ENCODE measurements at places on chromosomes 5 and 9. TPM values are rescaled to one million over a fixed set of nuclear protein-coding genes. Genes with fewer than 3 reads are reported as not detected.
A peak's percentile ranks its signal among the peaks of the same experiment; 100 is the strongest.

MCTP1 gene
- 0.92 TPM for polyA plus RNA-seq

- no peak for DNase-seq
- no peaks in the 10 kb centered on the region for H3K36me3 ChIP-seq
- no peaks in the 10 kb centered on the region for H3K27me3 ChIP-seq
- H3K4me1 ChIP-seq, result no peaks in the 10 kb centered on the region
These were observed 56.7 kb upstream of the TAF11L2 start for GRCh38 chr5:17441351-17441750.

GRCh38 chr5:165405340-165405739 is 1899.9 kb downstream of the MAT2B start:
- H3K4me1 ChIP-seq, result no peaks in the 10 kb centered on the region
- H3K27ac ChIP-seq, result no peak overlapping the region
- no peak for DNase-seq
- H3K27me3 ChIP-seq, result no peaks in the 10 kb centered on the region
- no peak overlapping the region for H3K4me3 ChIP-seq

- H3K27ac ChIP-seq, result no peak overlapping the region
- H3K36me3 ChIP-seq, result no peaks in the 10 kb centered on the region
- H3K27me3 ChIP-seq, result no peaks in the 10 kb centered on the region
- peak; percentile 1 for DNase-seq
- H3K4me1 ChIP-seq, result no peaks in the 10 kb centered on the region
These were observed 143.0 kb upstream of the ADRA1B start for GRCh38 chr5:159773062-159773924.

DNA sequence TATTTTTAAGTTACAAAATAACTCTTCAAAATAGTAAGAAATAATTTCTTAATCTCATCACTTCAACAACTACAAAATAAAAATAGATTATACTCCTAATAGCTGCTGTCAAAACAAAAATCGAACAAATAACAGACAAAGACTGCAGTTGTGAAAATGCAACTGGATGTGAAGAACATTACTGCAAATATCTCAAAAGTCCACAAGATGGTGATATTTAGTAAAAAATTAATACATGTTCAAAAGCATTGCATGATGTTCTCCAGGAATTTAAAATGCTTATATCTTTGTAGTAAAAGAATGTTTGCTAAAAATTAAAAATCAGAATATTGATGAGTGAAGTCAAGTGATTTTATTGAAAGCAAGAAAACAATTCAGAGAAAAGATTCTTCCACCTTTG is 66.2 kb downstream of the MPDZ start:
- H3K4me1 ChIP-seq, result no peaks in the 10 kb centered on the region
- no peaks in the 10 kb centered on the region for H3K36me3 ChIP-seq
- H3K27me3 ChIP-seq, result no peaks in the 10 kb centered on the region
- no peak for DNase-seq

DNA sequence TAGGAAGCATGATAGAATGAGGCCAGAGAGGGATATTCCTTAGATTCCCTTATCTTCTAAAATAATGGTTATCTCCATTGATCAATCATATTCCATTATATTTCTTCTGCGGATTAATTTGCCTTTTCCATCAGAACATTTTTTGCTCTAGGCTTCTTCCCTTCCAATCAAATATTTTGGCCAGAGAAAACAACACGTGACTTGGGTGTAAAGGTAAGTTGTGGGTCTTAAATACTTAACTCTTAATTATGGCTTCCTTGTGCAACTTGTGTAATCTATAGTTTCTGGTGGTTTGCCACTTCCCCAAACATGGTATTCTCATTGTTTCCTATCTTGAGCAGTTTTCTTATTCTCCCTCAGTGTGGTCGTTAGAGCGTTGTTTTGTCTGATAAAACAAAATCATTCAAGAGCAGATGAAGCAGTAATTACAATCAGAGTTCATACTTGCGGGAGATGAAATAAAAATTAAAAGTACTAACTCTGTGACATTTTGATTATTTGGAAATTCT is 889.3 kb downstream of the MAT2B start:
- DNase-seq, result no peak
- H3K27ac ChIP-seq, result no peak overlapping the region

SPOCK1 gene
- not detected for polyA plus RNA-seq

DNA sequence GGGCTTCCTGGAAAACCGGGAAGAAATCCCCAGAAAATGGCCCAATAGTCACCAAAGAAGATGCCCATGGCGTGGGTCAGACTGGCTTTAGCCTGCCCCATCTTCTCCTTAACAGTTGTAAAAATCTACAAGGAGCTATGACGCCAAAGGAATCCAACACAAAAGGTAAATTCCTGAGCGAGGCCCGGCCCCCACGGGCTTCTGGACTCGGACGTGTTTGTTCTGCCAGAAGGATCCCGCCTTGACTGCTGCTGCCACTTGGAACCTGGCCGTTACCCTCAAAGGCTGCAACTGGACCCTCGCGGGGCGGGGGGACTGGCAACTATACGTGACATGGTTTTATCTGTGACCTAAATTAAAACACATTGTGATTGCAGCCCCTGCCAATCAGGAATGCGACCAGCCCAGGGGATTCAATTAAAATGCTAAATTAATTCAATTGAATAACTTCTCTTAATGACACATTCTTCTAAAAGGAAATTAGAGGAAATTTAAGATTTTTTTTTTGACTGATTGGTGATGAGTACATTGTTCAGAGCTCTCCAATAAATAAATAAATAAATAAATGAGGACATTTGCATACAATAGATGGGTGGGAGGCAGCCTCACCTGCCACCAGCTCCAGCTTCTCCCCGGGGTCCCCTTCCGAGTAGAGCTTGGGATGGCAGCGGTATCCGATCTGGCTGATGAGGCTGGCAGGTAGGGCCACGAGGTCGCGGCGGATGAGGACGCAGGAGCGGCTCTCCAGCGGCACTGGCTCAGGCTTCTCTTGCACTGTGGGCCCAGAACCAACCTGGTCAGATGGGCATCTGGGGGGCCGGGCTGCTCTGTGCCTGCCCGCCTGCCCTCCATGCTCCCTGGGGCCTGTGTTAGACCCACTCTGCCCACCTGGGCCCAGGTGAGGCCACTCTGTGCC is 54.7 kb upstream of the UBAC1 start:
- H3K36me3 ChIP-seq, result no peaks in the 10 kb centered on the region
- H3K27me3 ChIP-seq, result no peaks in the 10 kb centered on the region
- DNase-seq, result no peak
- no peak overlapping the region for H3K4me3 ChIP-seq

DNA sequence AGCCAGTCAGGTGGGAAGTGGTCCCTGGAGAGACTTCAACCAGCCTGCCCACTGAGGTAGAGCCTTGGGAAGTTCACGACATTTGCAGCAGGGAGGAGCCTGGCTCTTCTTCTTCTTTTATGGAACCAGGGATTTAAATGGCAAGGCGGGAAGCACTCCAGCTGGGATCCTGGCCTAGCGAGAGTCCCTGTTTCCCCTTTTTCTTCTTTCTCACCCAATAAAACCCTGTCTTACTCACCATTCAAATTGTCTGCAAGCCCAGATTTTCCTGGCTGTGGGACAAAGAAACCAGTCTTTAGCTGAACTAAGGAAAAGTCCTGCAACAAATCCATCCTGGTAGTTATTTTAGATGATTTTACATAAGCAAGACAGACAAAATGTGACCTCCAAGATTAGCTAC is 503.7 kb downstream of the CDH10 start:
- no peaks in the 10 kb centered on the region for H3K36me3 ChIP-seq
- H3K27me3 ChIP-seq, result no peaks in the 10 kb centered on the region
- no peaks in the 10 kb centered on the region for H3K4me1 ChIP-seq
- no peak overlapping the region for H3K27ac ChIP-seq

DNA sequence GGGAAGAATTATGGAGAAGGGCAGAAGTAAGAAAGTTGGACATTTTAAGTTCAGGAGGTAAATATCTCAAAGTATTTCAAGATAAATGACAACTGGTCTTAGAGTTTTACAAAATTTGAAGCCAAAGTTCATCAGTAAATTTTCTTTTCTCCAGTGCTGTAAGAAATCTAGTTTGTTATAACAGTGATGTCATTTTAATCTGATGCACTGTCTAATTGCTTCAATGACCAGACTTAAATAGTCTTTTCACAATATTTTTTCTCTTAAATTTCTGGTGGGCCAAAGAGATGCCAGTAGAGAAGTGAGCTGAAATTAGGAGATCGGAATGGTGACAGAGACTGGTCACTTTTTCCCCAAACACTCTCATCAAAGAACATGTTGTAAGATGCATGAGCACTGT is 156.5 kb upstream of the TMEM161B start:
- no peak for DNase-seq
- no peaks in the 10 kb centered on the region for H3K27me3 ChIP-seq
- H3K4me1 ChIP-seq, result no peaks in the 10 kb centered on the region

- H3K36me3 ChIP-seq, result no peaks in the 10 kb centered on the region
- no peaks in the 10 kb centered on the region for H3K4me1 ChIP-seq
- no peak for DNase-seq
These were observed 162.2 kb upstream of the TRIM32 start for GRCh38 chr9:116524778-116525470.

CDC20B gene
- polyA plus RNA-seq, result not detected

RNF183 gene
- not detected for polyA plus RNA-seq

TAF11L6 gene
- not detected for polyA plus RNA-seq

OR13J1 gene
- polyA plus RNA-seq, result not detected

DNA sequence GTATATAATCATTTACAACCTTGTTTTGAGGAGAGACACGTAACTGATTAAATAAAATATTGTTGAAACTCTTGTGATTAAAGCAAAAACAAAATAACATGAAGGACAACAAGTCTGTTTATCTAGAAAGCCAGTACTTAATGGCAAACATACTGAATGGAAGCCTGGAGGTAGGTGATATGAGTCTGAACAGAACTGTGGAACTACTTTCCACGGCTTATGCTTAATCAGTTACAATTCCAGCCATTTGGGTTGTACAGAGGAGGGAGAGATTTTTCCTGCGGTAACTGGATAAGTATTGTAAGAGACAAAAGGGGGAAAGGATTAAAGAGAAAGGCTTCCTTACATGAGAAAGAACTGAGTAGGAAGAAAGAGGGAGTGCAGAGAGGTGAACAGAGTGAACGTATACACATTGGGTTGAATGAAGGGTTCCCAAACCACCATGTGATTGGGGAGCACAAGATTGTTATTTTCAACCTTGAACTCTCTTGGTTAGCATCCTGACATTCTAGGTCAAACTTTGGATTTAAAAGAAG is 4.4 kb downstream of the TMED7 start:
- H3K27me3 ChIP-seq, result no peaks in the 10 kb centered on the region
- H3K4me3 ChIP-seq, result no peak overlapping the region
- H3K4me1 ChIP-seq, result peaks cover 25% of the 10 kb centered on the region
- H3K36me3 ChIP-seq, result peaks cover 3% of the 10 kb centered on the region
- no peak for DNase-seq

PRUNE2 gene
- 0.21 TPM for polyA plus RNA-seq

GRCh38 chr5:136000147-136000546 is 28.6 kb upstream of the TGFBI start:
- H3K27me3 ChIP-seq, result no peaks in the 10 kb centered on the region
- H3K4me1 ChIP-seq, result no peaks in the 10 kb centered on the region
- no peak overlapping the region for H3K27ac ChIP-seq
- no peak for DNase-seq
- no peaks in the 10 kb centered on the region for H3K36me3 ChIP-seq

GRCh38 chr5:10527281-10527950 is 36.5 kb upstream of the ANKRD33B start:
- no peaks in the 10 kb centered on the region for H3K36me3 ChIP-seq
- H3K4me3 ChIP-seq, result no peak overlapping the region
- no peaks in the 10 kb centered on the region for H3K4me1 ChIP-seq

FOXD1 gene
- not detected for polyA plus RNA-seq

DNA sequence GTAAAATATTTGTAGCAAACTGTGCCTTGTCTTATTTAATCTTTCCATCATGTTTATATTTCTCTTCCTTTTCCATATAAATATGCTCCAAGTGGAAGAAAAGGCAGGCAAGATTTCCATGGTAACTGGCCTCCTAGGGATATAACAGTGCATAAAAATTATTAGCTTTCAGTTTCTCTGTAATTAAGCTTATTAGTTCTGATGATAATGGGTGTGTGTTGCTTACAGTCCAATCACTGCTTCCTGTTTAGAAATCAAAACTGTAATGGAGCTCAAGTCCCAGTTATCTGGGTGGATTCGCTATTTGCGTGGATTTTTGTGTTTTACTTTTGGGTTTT is 213.0 kb downstream of the PJA2 start:
- H3K4me1 ChIP-seq, result no peaks in the 10 kb centered on the region
- H3K4me3 ChIP-seq, result no peak overlapping the region
- no peak overlapping the region for H3K27ac ChIP-seq

TAF11L14 gene
- not detected for polyA plus RNA-seq

- H3K36me3 ChIP-seq, result no peaks in the 10 kb centered on the region
- DNase-seq, result no peak
These were observed 27.5 kb upstream of the SLIT3 start for GRCh38 chr5:169328401-169328800.

ANKRA2 gene
- 17.2 TPM for polyA plus RNA-seq

GRCh38 chr5:76692274-76692540 is 23.7 kb upstream of the F2R start:
- H3K27me3 ChIP-seq, result no peaks in the 10 kb centered on the region
- no peak overlapping the region for H3K4me3 ChIP-seq
- H3K4me1 ChIP-seq, result no peaks in the 10 kb centered on the region
- H3K36me3 ChIP-seq, result peaks cover 21% of the 10 kb centered on the region

GRCh38 chr5:116785106-116785505 is 210.5 kb upstream of the SEMA6A start:
- H3K27me3 ChIP-seq, result no peaks in the 10 kb centered on the region
- H3K36me3 ChIP-seq, result no peaks in the 10 kb centered on the region
- no peak for DNase-seq
- no peaks in the 10 kb centered on the region for H3K4me1 ChIP-seq
- H3K4me3 ChIP-seq, result no peak overlapping the region

PCSK1 gene
- polyA plus RNA-seq, result not detected

DNA sequence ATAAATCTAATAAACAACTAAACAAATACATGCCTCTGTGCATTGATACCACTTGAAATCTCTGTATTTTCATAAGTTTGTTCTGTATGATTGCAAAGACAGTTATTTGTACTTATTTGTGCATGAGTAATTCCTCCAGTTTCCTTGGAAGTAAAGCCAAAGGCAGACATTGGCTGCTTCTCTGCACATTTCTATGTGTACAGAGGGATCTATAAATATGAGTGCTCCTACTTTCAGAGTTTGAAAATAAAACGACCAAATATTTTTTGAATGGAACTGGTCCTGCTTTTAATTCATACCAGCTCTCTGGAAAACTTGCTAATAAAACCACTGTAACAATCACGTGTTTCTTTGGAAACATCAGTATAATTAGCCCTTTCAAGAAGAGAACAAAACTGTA is 306.5 kb downstream of the MAN2A1 start:
- no peaks in the 10 kb centered on the region for H3K4me1 ChIP-seq
- no peaks in the 10 kb centered on the region for H3K36me3 ChIP-seq
- no peak for DNase-seq
- no peaks in the 10 kb centered on the region for H3K27me3 ChIP-seq
